ENCODE measurements at places on chromosomes 1 and 21. TPM values are rescaled to one million over a fixed set of nuclear protein-coding genes. Genes with fewer than 3 reads are reported as not detected.

RSPO1 gene
- not detected for total RNA-seq

ITLN2 gene
- 0.21 TPM for total RNA-seq

S100A7 gene
- 2.1 TPM for total RNA-seq

LEFTY1 gene
- total RNA-seq: not detected

PRAMEF18 gene
- total RNA-seq: not detected

CELA3A gene
- not detected for total RNA-seq

MX2 gene
- total RNA-seq: 0.34 TPM

TSPAN2 gene
- 2.6 TPM for total RNA-seq

KRTAP7-1 gene
- total RNA-seq: not detected

KCNJ6 gene
- not detected for total RNA-seq

S100A16 gene
- total RNA-seq: 568 TPM

BTBD8 gene
- 7.0 TPM for total RNA-seq

NUF2 gene
- total RNA-seq: 0.68 TPM

PRELP gene
- not detected for total RNA-seq

PIGC gene
- total RNA-seq: 14.6 TPM

SLC9A1 gene
- 78.4 TPM for total RNA-seq

UTP11 gene
- total RNA-seq: 26.7 TPM

AIRE gene
- total RNA-seq: not detected

PGLYRP4 gene
- 4.0 TPM for total RNA-seq

IL6R gene
- total RNA-seq: 24.3 TPM

MMP23B gene
- 1.1 TPM for total RNA-seq

IQGAP3 gene
- 0.07 TPM for total RNA-seq

OR2T33 gene
- total RNA-seq: not detected

GRIK3 gene
- total RNA-seq: not detected

AMY1B gene
- total RNA-seq: not detected

S100A14 gene
- 881 TPM for total RNA-seq

TLR5 gene
- 7.9 TPM for total RNA-seq

LIPI gene
- not detected for total RNA-seq

USP33 gene
- 68.9 TPM for total RNA-seq

DARS2 gene
- 24.0 TPM for total RNA-seq

CFHR2 gene
- not detected for total RNA-seq

FAM110D gene
- not detected for total RNA-seq

FUBP1 gene
- total RNA-seq: 132 TPM

RAP1GAP gene
- 2.6 TPM for total RNA-seq

FNDC10 gene
- 2.5 TPM for total RNA-seq

ZNF593OS gene
- not detected for total RNA-seq

KCNH1 gene
- total RNA-seq: not detected

CDC14A gene
- 1.5 TPM for total RNA-seq

SEC16B gene
- total RNA-seq: 1.4 TPM

AMPD1 gene
- total RNA-seq: not detected

PYHIN1 gene
- not detected for total RNA-seq

S100A9 gene
- total RNA-seq: 1,477 TPM

Data from nasal cavity respiratory epithelium epithelial cell of viscerocranial mucosa (primary cell).